Activated CD4-positive, alpha-beta T cell treated with anti-CD3 and anti-CD28 coated beads, Interleukin-2, amount 10 ng/mL, durations not matched to agents 7 days and 5 days (primary cell): ENCODE measurements at places on chromosomes 12 and 14. TPM values are rescaled to one million over a fixed set of nuclear protein-coding genes. Genes with fewer than 3 reads are reported as not detected.
A peak's percentile ranks its signal among the peaks of the same experiment; 100 is the strongest.

Gene IFNG-AS1
- not detected for total RNA-seq

Gene IAPP
- not detected for total RNA-seq

- no peaks in the 10 kb centered on the region for H3K27me3 ChIP-seq
- H3K36me3 ChIP-seq = peaks cover 29% of the 10 kb centered on the region
- peak overlapping the region; percentile 38 for H3K27ac ChIP-seq
- no peak overlapping the region for H3K4me3 ChIP-seq
- no peak for DNase-seq
These were observed 62.5 kb downstream of the ETNK1 start for GRCh38 chr12:22687361-22688076.

DNA sequence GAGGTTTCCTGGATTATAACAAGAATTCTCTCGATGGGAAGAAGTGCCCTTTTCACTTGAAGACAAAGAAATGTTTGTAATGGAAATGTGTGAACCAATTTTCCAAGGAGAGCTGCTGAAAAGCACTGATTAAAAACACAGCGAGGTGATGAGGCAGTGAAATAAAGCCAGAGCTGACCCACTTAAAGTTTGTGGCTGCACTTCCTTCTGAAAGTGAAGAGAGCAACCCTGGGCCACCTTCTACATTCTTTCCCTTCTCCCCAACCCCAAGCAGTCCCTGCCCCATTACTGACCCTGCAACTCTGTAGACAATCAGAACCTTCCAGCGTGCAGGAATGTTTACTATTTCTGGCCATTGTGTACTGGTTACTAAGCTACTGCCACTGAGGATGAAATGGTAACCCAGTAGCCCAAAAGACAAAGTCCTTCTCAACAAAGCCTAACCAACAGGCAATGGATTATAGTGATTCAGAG, 173.9 kb downstream of the TTC7B start:
- H3K27me3 ChIP-seq = no peaks in the 10 kb centered on the region
- H3K4me3 ChIP-seq = no peak overlapping the region
- no peak for DNase-seq
- H3K27ac ChIP-seq = no peak overlapping the region
- no peaks in the 10 kb centered on the region for H3K36me3 ChIP-seq
- no peaks in the 10 kb centered on the region for H3K4me1 ChIP-seq

- H3K4me3 ChIP-seq = no peak overlapping the region
- H3K27ac ChIP-seq = no peak overlapping the region
- H3K4me1 ChIP-seq = no peaks in the 10 kb centered on the region
- no peak for DNase-seq
These were observed 459.5 kb downstream of the RMST start for GRCh38 chr12:97921979-97922722.

- H3K27me3 ChIP-seq = peaks cover 8% of the 10 kb centered on the region
- no peak overlapping the region for H3K27ac ChIP-seq
- DNase-seq = peak; percentile 61
- H3K4me1 ChIP-seq = peaks cover 17% of the 10 kb centered on the region
- peak overlapping the region; percentile 8 for H3K4me3 ChIP-seq
- no peaks in the 10 kb centered on the region for H3K36me3 ChIP-seq
These were observed 16.0 kb upstream of the ENDOU start for GRCh38 chr12:47741340-47741703.

DNA sequence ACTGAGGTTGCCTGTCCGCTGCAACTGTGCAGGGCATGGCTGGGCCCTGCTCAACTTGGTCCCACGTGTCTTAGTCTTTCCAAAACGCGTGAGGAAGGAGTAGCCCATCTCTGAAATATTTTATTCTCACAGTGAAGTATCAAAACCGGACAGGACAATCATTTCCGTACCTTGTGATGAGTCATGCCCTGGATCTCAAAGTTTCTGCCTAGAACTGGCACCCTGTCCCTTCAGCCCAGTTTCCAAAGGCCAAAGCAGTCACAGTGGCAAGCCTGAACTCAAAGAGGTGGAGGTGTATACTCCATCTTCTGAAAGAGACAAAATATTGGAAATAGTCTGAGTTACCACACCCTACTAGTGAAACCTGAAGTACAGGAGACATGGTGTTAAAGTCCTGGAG, 28.5 kb upstream of the SRGAP1 start:
- H3K27me3 ChIP-seq = peaks cover 6% of the 10 kb centered on the region
- DNase-seq = no peak
- peaks cover 1% of the 10 kb centered on the region for H3K36me3 ChIP-seq
- H3K4me3 ChIP-seq = no peak overlapping the region
- no peak overlapping the region for H3K27ac ChIP-seq
- peaks cover 12% of the 10 kb centered on the region for H3K4me1 ChIP-seq

- peaks cover 4% of the 10 kb centered on the region for H3K4me1 ChIP-seq
- no peak overlapping the region for H3K27ac ChIP-seq
- no peaks in the 10 kb centered on the region for H3K27me3 ChIP-seq
- H3K4me3 ChIP-seq = no peak overlapping the region
These were observed 31.6 kb downstream of the DUSP6 start for GRCh38 chr12:89320735-89321134.
